ENCODE measurements at places on chromosomes 2 and 18.

- no peak for DNase-seq
Observed at GRCh38 chr2:17877811-17878280, 621 bp upstream of the KCNS3 start.

GRCh38 chr2:98691303-98691702 lies 39.6 kb downstream of the MGAT4A start:
- DNase-seq = no peak

DNA sequence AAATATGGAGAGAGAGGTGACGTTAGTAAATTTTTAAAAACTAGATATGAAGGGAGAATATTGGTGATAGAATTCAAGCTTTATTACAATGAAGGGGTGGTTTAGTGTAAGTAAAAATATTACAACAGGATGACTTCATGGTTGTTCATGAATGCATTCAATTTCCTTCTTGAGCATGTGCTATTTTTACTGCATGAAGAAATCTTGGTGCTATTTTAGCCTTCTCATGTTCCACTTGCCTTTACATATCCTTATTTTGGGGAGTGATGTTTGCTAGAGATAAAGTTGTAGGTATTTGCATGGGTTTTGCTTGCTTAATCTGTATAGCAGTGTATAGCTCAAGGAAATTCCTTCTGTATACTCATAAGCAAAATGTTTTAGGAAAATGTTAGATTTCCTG lies 195.0 kb upstream of the MMADHC start:
- DNase-seq = no peak

- DNase-seq = no peak
Observed at GRCh38 chr2:9941196-9941995, 10.1 kb upstream of the GRHL1 start.

DNA sequence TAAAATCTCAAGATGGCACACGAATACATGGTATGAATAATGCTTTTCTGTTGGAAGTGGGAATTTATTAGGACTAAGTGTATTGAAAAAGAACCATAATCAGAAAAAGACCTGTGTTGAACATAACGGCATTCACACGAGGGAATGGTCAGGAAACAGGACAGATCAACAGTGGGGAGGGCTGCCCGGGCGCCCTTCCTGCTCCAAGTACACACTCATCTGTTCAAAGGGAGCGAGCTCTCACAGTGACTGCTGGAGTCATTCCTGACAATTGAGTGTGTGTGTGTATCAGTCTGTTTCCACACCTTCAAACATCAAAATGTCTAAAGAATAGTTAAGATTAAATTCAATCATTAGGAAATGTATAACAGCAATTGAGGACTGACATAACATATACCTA lies 167.2 kb downstream of the HDAC4 start:
- no peak for DNase-seq

DNA sequence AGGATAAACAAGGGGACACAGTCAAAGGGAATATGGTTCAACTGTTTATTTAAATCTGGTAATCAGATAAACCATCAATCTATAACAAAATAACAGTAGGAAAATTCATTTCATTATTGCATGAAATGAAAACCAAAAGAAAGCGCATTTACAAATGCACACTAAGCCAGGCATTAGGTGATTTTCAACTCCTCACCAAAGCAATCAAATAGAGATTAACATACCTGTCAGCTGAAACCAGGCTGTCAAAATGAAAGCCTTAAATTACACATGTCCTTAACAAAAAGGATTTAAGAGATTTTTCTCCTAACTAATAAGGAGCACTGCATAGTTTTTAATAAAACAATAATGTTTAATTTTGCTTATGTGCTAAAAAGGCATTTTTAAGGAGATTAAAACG lies 23.0 kb downstream of the STK39 start:
- DNase-seq = no peak

DNA sequence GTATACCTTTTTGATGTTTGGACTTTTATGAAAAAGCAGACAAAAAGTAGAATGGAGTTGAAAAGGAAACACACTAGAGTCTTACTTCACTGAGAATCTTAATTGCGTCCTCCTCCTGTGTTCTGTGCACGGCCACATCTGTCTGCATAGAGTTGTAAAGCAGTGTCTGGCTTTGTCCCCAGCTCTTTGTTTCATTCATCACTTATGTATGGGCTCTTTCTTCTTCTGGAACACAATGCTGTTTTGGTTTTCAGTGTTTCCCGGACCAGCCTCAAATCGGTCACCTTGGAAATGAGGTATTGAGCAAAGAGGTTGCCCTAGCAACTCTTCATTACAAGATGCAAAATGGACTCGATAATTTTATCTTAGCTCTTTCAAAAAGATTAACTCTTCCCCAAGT lies 104.3 kb upstream of the CNGA3 start:
- no peak for DNase-seq

DNA sequence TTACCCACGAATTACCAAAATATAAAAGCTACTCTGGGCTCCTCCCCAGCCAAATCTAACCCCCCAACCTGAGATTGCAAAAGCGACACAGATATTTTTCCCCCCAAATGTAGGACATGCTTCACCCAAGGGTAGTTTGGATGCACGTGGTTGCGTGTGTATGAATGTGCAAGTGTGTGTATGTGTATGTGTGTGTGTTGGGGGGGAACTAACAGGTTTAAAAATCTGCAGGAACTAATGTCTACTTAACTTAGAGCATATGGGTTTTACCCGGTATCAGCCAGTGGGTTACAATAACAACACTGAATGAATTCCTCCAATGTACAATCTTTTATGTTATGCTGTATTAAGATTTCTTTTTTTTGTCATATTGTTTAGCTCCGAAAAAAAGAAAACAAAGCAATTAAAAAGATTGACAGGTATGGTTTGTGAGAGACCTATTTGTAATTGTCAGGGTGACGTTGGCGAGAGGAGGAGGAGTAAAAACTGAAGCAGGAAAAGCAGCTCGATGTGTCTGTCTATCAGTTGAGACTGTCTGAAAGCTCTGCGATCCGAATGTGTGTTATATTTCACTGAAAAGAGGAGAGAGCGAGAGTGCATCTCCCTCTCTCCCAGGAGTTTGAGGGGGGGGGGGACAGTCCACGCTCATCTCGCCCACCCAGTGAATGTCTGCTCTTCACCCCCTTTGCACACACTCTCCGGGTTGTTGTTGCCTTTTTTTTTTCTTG lies at the start of gene TSHZ1:
Gene TSHZ1 (plus strand): TSS at position 524 of the 728 bp plus-strand sequence. CDS start 1,080 bp downstream, outside the sequence.
- DNase-seq = no peak

DNA sequence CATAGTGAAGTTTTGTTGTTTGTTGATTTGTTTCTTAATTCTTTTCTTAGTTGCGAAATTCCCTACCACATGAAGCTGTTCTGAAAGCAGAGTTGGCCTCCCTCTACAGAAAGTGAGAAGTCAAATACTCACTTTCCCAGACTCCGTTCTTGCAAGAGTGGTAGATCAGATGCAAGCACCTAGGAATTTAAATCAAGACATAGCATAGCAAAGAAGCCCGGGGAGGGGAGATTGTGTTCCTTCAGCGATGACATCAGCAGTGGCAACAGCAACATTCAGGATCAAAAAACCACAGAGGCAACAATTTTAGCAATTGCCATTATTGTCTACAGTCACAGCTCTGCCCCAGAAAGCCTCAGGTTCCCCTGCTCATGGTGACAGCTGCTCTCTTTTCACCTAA lies 580.0 kb downstream of the RNF144A start:
- DNase-seq = no peak

DNA sequence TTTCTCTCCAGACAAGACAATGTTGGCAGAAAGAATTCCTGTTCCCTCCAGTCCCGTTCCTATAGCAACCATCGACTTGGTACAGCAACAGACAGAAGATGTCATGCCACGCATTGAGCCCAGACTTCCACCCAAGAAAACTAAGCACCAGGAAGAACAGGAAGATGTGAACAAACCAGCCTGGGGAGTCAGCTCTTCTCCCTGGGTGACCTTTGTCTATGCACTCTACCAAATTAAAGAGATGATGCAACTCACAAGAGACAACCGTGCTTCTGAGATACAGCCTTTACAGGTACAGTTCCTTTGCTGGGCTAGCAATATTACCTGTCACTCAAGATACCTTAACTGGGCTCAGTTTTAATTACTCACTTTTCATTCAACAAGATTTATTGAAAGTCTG lies 37.1 kb downstream of the NEMP2 start:
- no peak for DNase-seq

GRCh38 chr2:100603414-100603813 lies 40.6 kb downstream of the PDCL3 start:
- DNase-seq = no peak
